ENCODE measurements at places on chromosomes 11 and 22.

DNA sequence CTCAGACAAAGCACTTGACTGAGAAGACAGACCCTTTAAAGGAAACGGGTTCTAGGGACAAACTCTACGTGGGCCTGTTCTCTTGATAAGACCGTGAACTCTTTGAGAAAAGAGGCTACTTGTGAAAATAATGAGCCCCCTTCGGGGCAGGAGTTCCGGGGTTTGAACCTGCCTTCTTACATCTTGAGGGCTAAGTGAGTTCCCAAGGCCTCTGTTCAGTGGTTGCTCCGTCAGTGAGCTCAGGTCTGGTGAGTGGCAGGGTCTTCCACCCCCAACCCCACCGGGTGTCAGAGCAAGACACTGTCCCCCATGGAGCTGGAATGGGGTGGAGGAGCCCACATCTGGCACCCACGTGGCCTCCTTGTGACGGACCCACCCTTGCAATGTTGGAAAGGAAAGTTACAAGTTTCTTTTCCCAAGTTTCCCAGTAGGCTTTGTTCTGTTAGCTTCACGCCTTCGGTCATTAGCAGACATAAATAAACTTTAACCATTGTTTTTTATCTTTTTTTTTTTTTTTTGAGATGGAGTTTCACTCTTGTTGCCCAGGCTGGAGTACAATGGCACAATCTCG, 6.3 kb upstream of the SAMM50 start:
- DNase-seq = no peak

DNA sequence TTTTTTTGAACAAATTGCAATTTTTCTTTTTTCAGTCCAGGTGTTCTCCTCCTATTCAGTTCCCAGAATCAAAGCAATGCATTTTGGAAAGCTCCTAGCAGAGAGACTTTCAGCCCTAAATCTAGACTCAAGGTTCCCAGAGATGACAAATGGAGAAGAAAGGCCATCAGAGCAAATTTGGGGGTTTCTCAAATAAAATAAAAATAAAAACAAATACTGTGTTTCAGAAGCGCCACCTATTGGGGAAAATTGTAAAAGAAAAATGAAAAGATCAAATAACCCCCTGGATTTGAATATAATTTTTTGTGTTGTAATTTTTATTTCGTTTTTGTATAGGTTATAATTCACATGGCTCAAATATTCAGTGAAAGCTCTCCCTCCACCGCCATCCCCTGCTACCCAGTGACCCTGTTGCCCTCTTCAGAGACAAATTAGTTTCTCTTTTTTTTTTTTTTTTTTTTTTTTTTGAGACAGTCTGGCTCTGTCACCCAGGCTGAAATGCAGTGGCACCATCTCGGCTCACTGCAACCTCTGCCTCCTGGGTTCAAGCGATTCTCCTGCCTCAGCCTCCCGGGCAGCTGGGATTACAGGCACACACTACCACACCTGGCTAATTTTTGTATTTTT, 6.2 kb upstream of the UBE4A start:
- peak; percentile 64 for DNase-seq

GRCh38 chr11:120612513-120613263, 101.1 kb downstream of the GRIK4 start:
- DNase-seq = no peak

- no peak for DNase-seq
These were observed 208.2 kb upstream of the PDGFD start for GRCh38 chr11:104372111-104372510.

- DNase-seq = no peak
These were observed 38.1 kb downstream of the GNB1L start for GRCh38 chr22:19816372-19817119.

GRCh38 chr11:85967457-85967856, 101.4 kb downstream of the PICALM start:
- DNase-seq = no peak

DNA sequence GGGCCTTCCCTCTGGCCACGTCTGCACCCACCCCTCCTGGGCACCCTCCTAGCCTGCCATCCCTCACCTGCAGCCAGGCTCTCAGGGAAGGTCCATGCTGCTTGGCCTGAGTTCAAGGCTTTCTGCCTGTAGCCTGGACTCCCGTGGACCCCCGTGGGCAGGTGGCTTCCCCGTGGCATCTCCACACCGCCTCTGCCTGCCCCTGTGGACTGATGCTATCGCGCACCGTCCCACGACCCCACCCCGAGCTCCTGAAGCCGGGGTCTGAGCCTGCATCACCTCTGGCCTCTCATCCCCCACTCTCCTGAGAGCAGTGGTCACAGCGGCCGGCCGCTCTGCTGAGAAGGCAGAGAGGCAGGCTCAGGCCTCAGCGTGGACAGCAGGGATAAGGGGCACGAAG, 4.5 kb downstream of the IFITM5 start:
- no peak for DNase-seq

GRCh38 chr11:102448869-102449224, 3.7 kb downstream of the TMEM123 start:
- peak; percentile 52 for DNase-seq

GRCh38 chr22:29224859-29225410, 19.2 kb downstream of the EMID1 start:
- DNase-seq = no peak

DNA sequence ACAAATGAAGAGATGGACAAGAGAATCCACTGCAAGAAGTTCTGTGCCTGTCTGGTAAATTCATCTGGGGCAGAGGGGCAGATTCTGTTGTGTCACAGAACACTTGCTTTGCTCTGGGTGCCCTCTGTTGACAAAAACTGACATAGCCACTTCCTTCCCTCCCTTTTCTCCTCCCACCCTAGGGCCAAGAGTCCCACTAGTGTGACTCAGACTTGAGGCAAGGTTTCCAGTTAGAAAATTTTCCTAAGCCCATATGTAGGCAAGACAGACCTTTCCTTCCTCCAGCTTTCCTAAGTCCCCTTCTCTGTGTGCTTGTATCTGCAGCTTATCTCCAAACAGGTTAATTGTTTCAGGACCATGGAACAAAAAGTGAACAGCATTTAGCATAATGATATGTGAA, 106.8 kb downstream of the RBFOX2 start:
- peak; percentile 83 for DNase-seq

GRCh38 chr11:46026606-46027293, 94.5 kb downstream of the PHF21A start:
- DNase-seq = no peak

DNA sequence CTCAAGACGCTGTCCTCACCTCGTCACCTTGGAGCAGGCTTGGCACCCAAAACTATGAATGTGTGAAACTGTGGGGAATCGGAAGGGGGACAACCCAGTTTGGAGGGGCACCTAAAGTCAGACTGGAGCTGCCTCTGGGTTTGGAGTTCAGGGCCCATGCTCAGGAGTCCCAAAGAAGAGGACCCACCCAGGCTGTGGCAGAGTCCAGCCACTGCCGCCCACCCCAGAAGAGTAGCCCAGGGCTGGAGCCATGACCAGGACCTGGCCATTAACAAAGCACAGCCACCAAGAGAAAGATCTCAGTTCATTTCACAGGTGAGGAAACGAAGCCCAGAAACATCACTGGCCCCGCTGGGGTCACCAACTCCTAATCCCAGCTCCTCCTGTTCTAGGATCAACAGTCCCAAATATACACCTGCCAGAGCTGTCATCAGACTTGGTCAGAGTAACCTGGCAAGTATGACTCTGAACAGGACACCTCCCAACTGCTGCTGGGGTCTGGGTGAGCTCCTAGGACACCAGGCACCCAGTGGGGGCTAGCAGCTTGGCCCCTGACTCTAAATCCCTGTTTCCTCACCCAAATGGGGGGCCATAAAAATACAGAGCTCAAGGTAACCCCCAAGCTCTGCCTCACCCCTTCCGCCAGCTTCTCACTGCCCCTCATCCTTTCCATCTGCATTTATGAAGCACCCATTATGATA, 2.7 kb downstream of the RAB3IL1 start:
- DNase-seq = no peak

GRCh38 chr22:48797731-48798130, 1029.9 kb downstream of the BRD1 start:
- no peak for DNase-seq

- DNase-seq = no peak
These were observed 33.0 kb downstream of the GAS2 start for GRCh38 chr11:22699388-22699787.

GRCh38 chr22:35148866-35149548, 83.0 kb downstream of the ISX start:
- no peak for DNase-seq

DNA sequence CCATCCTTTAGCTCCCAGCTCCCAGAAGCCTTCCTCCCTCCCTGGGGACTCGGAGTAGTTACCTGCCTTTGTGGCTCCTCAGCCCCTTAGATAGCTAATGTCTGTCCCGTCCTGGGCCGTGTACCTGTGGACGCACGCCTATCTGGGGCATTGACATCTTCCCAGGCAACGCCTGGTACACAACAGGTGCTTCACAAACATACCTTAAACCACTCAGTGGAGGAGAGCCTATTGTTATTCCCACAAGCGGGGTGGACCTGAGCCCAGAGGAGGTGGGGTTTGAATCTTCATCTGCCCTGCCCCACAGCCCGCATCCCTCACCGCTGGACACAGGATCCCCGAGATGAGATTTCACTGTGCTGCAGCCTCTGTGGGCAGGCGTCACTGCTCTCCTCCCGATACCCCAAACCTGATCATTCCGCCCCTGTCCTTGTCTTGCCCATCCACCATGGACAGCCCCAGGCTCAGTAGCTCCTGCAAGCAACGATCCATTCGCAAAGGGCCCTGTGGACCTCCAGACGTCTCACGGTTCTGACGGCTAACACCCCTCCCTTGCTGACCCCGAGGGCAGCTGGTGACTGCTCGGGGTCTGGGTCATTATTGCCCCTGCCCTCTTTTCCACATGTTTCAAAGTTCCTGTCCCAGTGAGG, 73.8 kb upstream of the SHISAL1 start:
- no peak for DNase-seq

GRCh38 chr11:115845872-115846271, 341.7 kb upstream of the CADM1 start:
- DNase-seq = no peak

- DNase-seq = peak; percentile 84
These were observed 39.3 kb upstream of the BSX start for GRCh38 chr11:123020968-123021367.

- no peak for DNase-seq
These were observed 1048.4 kb downstream of the BRD1 start for GRCh38 chr22:48779211-48779643.

- DNase-seq = peak; percentile 2
These were observed 16.5 kb downstream of the NCAM1 start for GRCh38 chr11:112977755-112978154.

DNA sequence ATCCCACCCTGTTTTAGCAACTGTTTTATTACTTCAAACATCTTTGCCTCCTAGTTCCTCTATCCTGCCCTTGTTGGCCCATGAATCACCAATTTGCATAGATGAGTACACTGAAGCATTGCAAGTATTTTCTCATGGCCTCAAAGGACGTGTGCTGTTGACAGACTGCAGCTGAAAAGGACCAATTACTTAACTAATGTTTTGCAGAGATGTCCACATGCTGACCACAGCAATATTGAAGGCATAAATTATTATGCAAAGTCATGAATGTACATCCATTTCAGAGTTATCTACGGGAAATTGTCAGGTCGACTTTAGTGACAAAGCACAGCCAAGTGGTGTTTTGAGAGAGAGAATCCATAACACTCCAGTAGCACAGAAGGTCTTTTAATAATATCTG, 64.8 kb downstream of the CADM1 start:
- DNase-seq = no peak

DNA sequence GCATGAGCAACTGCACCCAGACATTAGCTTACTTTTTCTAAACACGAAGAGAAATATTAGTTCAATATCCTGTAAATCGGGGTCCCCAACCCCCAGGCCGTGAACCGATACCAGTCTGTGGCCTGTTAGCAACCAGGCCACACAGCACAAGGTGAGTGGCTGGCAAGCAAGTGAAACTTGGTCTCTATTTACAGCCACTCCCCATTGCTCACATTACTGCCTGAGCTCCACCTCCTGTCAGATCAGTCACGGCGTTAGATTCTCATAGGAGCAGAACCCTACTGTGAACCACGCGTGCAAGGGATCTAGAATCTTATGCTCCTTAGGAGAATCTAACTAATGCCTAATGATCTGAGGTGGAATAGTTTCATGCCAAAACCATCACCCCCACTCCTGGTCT, 27.8 kb upstream of the DEPDC7 start:
- no peak for DNase-seq

- peak; percentile 36 for DNase-seq
These were observed 40.1 kb downstream of the BID start for GRCh38 chr22:17734187-17734586.

- DNase-seq = no peak
These were observed 480.5 kb upstream of the RAG2 start for GRCh38 chr11:37078521-37078920.

GRCh38 chr22:45102896-45103420, 60.8 kb upstream of the NUP50 start:
- DNase-seq = peak; percentile 17

DNA sequence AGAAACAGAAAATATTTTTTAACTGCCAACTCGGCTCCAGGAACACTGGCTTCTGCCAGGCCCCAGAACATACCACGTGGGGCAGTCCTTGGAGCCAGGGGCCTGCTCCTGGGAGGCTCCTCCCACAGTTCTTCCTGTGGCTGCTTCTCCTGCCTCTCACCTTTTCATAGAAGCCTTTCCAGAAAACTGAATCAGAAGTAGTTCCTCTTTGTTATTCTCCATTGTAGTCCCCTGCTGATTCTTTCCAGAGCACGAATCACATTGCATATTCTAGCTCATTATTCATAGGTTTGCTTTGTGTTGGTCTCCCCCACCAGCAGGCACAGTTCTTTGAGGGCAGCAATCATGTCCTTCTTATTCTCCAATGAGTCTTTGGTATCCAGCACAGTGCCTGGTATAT, 106.0 kb downstream of the EFCAB6 start:
- DNase-seq = no peak

- no peak for DNase-seq
These were observed 22.6 kb downstream of the ACO2 start for GRCh38 chr22:41491374-41492100.

- no peak for DNase-seq
These were observed 30.1 kb downstream of the ANO1 start for GRCh38 chr11:70108250-70108649.

GRCh38 chr11:134037046-134037908, 31.6 kb upstream of the JAM3 start:
- DNase-seq = peak; percentile 50

DNA sequence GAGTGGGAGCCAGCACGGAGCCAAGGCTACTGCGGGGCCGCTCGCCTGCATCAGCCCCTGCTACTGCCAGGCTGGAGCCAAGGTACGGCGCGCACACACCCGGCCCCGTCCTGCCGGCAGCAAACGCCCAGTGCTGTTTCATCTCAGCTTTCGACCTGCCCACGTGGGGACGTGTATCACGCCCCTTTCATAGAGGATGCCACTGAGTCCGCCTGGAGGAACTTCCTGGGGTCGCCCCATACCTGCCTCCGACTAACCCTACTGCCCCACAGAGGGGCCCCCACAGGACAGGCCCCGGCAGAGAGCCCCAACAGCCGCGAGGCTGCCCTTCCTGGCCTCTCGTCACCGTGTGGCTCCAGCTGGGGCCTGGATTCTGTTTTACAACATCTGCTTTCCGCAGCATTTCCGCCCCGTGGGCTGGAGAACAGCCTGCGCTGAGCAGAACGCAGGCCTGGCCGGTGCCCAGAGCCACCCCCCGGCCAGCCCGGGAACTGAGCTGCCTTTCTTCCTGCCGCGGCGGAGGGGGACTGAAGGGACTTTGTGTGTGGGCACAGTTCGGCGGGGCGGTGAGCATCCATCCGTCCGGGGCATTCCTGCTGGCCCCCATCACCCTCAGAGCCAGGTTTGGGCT, 22.9 kb upstream of the ARHGAP8 start:
- no peak for DNase-seq

GRCh38 chr11:15539645-15540044, 424.9 kb downstream of the INSC start:
- DNase-seq = no peak

All from KBM-7 (cell line).